Stimulated activated CD4-positive, alpha-beta T cell treated with anti-CD3 and anti-CD28 coated beads, Interleukin-1b, Interleukin-23, amount 100 ng/mL, for 1 hour (primary cell): ENCODE measurements at places on chromosomes 4 and X.

DNA sequence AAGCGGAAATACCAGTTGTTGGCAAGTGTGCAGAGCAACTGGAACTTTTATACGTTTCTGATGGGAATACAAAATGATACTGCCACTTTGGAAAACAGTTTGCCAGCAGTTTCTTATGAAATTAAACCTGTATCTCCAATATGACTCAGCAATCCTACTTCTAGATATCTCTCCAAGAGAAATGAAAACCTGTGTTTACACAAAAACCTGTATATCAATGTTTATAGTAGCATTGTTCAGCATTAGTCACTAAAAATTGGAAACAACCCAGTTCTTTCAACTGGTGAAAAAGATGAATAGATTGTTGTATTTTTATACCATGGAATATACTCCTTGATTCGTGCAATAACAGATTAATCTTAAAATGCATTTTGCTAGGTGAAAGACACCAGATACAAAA, 26.8 kb downstream of the ATP7A start:
- no peak for DNase-seq

- no peak for DNase-seq
Measured at GRCh38 chr4:141127884-141128283, 5.4 kb downstream of the RNF150 start.

GRCh38 chrX:50638123-50638522, 167.5 kb upstream of the DGKK start:
- DNase-seq: no peak

DNA sequence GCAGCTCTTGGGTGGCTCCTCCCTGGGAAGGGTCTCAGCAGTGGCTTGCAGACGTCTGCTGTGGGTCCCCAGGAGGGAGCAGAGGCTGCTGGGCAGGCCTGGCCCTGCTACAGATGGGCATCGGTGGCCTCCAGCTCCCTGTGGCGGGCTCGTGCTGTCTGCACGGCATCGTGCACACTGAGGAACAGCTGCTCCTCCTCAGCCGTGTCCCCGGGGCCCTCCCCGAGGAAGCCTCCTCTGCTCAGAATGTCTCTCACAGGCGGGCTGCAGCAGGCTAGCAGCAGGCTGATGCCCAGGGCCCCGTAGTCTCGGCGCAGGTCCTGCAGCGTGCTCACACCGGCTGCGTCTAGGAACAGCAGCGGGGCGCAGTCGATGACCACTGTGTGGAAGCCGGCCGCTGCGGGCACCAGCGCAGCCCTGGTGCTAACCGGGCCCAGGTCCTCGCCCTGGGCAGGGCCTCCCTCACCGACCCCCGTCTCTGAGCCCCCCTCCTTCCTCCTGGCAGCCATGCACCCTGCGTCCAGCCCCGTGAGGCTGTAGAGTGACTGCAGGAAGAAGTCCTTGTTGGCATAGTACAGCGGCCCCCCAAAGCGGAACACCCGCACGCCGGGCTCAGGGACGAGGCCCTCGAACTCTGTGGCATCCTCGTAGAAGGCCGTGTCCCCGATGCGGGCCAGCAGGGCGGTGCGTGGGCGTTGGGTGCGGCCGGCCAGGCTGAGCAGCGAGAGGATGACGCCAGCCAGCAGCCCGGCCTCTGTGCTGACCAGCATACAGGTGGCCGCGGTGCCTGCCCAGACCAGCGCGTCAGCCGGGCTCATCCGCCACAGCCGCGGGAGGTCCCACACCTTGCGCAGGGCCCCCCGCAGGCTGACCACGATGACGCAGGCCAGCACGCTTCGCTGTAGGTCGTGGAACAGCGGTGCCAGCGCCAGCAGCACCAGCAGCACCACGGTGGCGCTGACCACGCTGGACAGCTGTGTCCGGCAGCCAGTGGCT, 2.2 kb downstream of the IDUA start:
- DNase-seq: no peak
